Sciatic nerve (tissue), 2 donors: ENCODE measurements at places on chromosomes 12 and 14. TPM values are rescaled to one million over a fixed set of nuclear protein-coding genes. Genes with fewer than 3 reads are reported as not detected.

DNA sequence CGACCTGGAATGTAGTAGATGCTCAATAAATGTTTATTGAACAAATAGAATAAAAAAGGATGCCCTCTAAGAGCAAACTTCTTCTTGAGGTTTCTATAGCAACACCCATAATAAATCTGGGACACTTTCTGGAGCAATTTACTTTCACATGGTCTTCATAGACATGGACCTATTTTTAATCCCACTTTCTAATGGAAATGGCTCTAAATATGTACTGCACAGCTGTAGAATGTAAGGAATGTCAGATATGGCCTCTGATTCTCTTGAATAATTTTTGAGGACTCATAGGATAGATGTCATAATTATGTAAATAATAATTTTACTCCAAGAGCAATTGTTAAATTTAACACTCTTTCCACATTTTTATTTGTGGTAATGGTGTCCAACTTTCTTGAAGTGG lies 133.5 kb upstream of the DAAM1 start:
- no peak for DNase-seq

DNA sequence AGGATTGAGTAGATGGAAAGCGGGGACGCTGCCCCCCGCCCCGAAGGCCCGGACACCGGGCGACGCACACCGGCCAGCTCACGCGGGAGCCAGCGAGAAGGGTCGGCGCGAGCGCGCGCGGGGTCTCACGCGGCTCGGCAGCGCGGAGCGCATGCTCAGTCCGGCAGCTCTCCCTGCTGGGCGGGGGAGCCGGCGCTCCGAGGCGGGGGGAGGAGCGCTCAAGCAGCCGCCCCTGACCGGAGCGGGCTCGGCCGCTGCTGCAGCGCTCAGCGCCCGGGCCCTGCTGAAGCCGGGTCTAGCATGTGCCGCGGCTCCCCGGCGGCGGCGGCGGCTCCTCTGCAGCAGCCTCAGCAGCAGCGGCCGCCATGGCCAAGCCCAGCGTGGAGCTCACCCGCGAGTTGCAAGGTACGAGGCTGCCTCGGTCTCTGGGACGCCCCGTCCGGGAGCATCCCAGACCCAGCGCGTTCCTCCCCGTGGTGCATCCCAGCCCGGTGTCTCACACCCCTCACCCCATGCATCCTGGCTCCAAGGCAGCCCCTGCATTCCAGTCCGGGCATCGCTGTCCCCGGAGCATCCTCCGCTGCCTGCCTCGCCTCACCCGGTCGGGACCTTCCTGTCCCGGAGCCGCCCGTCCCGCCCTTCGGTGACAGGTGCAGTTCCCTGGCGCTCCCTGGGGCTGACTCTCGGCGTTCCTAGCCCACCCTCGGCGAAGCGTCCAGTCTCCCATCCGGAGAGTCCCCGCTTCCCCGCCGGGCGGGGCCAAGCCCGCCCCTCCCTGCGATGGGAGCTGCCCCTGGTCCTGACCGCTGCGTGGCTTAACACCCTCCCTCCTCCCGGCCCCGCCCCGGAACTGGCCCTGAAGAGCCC lies at the start of gene CARMIL3:
Gene CARMIL3, plus strand, starts transcription at position 221 of the 867 bp plus-strand sequence. Its CDS starts 145 bp downstream, at position 366.
- DNase-seq = no peak

DNA sequence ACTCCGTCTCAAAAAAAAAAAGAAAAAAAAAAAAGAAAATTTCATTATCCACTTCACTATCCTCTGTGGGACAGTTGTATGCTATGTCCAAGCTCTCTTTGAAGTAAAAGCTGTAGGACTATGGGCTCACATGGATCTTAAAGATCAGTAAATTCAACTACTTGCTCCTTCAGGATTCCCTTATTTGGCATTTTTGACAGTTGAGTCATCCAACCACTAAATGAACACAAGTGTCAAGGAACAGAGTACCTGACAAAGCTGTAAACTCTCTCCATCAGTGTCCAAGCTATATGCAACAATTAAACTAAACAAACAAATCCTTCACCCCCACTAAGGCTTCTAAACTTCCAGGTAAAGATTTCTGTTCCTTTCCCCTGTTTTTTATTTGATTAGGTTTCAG lies 177.0 kb downstream of the CEP128 start:
- DNase-seq = no peak

DNA sequence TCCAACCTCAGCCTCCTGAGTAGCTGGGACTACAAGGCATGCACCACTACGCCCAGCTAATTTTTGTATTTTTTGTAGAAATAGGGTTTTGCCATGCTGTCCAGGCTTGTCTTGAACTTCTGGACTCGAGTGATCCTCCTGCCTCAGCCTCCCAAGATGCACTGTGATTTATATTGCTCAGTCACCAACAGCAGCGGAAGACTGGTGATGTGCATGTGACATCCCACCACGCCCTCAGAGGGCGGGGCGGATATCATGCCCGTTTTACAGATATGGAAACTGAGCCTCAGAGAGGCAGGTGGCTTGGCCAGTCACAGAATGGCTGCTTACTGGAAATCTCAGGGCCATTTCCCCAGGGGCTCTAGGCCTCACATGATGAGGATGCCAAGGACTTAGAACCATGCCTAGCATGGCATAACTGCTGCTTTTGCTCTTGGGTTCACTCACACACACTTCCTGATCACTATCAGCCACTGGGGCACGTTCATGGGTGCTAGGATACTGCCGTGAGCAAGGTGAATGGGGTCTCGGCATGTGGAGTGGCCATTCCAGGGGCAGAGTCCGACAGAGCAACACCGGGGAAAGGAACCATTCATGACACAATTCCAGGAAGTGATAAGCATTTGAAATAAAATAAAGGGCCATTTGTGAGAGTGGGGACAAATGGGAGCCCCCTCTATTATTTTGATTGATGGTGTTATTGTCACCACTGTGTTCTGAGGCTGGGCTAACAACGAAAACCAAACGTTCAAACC lies 31.9 kb downstream of the RBM19 start:
- no peak for DNase-seq

DNA sequence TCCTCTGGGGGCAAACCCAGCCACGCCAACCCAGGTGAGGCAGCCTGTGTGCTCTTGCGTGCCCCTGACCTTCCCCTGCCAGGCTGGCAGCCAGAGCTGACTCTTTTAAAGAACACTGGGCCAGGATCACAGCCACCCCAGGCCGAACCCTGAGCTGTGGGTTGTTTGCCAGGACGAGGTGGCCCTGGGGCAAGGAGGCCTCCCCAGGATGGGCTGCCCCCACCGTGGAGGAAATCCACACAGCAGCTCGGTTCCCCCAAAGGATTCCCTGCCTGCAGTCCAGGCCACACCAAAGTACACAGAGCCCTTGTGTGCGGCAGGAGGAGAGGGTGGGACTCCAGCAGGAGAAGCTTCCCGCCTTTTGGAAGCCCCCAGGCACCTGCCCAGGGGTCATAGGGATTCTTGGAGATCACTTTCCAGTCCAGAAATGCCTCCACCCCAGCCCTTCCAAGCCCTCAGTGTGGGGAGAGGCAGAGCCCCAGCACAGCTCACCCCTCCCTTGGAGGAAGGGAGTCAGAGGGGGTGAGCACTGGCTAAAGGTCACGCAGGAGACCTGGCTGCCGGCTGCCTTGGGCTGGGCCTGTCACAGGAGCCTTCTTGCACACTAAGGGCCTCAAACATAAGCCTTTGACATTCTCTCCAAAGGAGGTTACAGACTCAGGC lies 115.6 kb downstream of the CALM1 start:
- no peak for DNase-seq

DNA sequence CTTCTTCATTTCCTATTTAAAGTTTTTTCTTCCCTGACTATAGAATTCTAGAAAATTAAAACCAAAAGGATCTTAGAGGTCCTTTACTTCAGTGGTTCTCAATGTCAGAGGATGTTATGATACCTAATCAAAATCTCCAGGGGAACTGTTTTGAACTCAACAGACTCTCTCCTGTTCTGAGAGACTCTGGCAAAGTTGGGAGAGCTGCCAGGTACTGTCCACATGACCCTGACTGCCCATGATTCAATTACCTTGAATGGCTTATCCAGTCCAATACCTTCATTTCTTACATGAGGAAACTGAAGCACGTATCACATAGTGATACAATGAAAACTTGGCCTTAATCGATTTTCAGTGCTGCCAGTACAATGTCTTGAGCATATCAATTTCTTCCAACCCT lies 16.6 kb downstream of the ALKBH1 start:
- DNase-seq = no peak

DNA sequence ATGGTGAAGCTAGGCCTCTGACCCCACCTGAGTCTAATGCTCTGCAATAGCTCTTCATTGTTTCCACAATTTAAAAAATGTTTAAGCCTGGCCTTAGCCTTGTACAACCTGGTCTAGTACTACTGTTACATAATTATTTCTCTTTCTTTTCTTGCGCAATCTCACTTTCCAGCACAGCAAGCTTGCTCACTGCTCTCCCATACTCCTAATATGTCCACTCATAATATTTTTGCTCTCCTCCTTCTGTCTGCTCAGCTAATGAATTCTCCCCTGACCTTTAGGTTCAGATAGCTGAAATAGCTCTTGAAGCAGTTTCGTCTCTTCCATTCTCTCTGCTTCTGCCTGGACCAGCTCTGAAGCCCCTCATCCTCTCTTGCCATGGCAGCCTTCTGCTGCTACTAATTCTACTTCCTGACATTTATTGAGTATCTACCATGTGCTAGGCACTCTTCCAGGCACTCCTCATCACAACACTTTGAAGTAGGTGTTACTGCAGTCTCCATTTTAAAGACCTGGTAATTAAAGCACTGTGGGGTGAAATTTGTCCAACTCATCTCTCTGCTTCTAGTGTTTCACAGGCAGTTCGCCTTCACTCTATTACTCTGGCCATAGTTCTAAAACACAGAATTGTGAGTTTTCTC lies 2.8 kb upstream of the SLC48A1 start:
- DNase-seq = no peak

- DNase-seq = no peak
These were observed 54.0 kb downstream of the MVK start for GRCh38 chr12:109627633-109628032.

GRCh38 chr12:119673634-119674033 lies 5.7 kb downstream of the PRKAB1 start:
- DNase-seq = no peak

DNA sequence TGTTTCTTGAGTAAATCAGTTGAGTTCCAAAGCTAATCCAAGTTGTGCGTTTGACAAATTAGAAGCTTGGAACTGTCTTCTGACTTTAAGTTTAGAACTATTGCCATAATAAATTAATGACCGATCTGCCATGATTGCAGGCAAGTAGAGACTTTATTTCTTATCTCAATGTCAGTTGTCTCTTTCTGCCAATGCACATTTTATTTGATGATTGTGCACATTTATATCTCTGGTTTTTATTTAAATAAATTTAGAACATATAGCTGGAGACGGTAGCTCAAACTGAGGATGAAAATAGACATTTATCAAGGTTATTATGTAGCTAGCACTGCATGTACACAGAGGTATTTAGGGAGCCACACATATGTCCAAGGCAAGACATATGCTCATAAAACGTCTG lies 34.1 kb downstream of the SLCO1B1 start:
- no peak for DNase-seq

DNA sequence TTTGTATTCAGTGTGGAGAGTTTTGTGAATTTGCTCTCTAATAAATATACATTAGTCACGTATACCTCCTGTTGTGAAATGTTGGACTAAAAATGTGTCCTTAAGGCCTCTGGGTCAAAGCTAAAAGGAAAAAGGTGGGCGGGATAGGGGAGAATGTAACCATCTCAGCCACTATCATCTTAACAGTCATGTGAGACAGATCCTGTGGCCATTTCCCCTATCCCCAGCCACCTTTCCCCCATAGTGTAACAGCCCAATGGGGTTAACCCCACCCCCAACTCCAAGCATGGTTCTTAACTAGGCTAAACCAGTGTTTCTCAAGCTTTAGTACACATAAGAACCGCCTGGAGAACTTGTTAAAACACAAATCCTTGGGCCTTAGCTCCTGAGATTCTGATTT lies 6.5 kb upstream of the ITPR2 start:
- DNase-seq = no peak

DNA sequence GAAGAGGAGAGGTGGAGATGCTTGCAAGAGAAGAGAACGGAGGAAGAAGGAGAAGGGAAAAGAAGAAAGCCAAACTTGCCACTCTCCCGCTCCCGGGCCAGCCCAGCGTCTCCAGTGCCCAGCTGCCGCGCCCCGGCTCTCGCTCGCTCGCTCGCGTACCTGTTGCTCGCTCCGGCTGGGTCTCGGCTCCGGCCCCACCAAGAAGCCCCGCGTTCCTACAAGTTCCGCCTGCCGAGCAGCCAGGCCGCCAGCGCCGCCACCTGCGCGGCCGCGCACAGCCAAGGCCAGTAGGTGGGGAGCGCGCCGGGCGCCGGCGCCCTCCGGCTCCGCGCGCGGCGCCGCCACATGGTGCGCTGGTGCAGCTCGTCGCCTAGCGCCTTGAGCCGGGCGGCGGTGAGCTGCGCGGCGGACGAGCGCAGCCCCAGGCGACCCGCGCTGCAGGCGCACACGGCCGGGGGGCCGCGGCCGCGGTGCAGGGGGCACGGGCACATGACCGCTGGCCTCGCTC lies 370 bp downstream of the HRK start:
- DNase-seq = no peak

DNA sequence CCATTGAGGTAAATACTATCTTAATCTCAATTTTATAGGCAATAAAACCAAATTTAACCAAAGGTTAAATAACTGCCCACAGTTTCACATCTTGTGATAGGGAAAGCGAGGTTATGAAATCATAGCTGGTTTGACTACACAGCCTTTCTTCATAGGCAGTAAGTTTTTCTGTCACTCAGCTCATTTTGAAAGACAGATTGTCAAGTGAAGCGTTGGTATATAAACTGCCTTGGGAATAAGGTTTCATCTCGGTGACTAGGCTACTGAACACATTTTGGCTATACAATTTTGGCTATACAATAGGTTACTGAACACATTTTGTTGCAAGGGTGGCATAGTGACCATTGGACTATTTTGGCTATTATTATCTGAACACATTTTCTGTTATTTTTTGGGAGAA lies 793.7 kb downstream of the TRHDE start:
- DNase-seq = no peak

Gene SOAT2
- total RNA-seq = 1.2 TPM

Gene SERPINA6
- total RNA-seq = not detected

Gene SOX5
- 43.6 TPM for total RNA-seq

Gene TAMALIN
- total RNA-seq = 124 TPM

Gene RIC8B
- total RNA-seq = 28.8 TPM
